ENCODE measurements at places on chromosomes 12 and 14.

GRCh38 chr12:116635487-116635886 is 76.3 kb downstream of the MAP1LC3B2 start:
- DNase-seq: no peak

GRCh38 chr14:75984674-75985073 is 889 bp upstream of the IFT43 start:
- DNase-seq: no peak

GRCh38 chr12:98456576-98457573 is 58.5 kb upstream of the TMPO start:
- no peak for DNase-seq

DNA sequence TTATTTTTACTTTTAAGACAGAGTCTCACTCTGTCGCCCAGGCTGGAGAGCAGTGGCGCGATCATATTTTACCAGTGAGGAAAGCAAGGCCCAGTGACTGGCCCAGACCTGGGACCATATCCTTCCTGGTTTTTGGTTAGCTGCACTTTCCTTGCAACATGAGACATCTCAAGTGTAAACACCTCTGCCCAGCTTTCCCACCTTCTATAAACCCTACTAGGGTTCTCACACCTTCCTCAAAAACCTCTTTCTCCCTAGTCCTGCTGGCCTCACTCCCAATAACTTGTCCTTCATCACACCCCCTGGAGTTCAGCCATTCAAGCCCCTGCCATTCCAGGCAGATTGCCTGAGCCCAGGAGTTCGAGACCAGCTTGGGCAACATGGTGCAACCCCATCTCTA is 10.3 kb upstream of the PRPH start:
- DNase-seq: no peak

GRCh38 chr12:48995086-48995879 is 3.9 kb downstream of the DDN start:
- peak; percentile 39 for DNase-seq

Data from effector CD4-positive, alpha-beta T cell (primary cell).